SW 1271 (cell line): ENCODE measurements at places on chromosomes 1 and 21.

DNA sequence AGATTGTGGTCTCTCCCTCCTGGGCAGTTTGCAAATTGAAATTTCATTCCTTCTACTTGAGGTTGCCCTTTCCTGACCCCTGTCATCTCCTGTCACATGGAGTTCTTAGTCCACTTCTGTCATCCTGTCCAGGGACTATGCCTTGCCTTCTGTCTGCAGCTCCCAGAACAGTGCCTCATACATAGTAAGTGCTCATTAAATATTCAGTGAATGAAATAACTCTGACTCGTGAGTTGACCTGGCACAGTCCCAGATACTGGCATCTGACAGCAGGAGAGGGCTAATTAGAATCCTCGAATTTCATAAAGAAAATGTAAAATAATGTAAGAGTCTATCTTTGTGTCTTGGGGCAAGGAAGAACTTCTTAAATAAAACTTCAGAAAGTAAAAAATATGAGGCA lies 50.8 kb downstream of the CNIH3 start:
- no peak for DNase-seq

- no peak for DNase-seq
Observed at GRCh38 chr1:200542162-200542561, 78.4 kb downstream of the KIF14 start.

DNA sequence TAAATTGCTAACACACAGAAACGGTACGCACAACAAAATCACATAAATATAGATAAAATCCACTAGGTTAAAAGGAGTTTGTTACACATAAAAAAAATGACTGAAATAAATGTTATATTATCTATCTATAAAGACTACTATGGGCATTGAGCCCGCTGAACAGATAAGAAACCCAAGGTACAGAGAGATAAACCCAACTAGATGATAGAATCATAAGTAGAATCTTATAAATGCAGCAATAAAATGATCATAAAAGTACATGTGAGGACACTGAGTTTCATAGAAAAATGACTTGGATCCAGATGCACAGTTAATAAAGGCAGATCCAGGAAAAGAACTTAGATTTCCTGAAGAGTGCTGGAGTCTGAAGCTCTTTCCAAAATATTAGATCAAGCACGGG lies 128.7 kb downstream of the RGS7 start:
- DNase-seq: no peak

DNA sequence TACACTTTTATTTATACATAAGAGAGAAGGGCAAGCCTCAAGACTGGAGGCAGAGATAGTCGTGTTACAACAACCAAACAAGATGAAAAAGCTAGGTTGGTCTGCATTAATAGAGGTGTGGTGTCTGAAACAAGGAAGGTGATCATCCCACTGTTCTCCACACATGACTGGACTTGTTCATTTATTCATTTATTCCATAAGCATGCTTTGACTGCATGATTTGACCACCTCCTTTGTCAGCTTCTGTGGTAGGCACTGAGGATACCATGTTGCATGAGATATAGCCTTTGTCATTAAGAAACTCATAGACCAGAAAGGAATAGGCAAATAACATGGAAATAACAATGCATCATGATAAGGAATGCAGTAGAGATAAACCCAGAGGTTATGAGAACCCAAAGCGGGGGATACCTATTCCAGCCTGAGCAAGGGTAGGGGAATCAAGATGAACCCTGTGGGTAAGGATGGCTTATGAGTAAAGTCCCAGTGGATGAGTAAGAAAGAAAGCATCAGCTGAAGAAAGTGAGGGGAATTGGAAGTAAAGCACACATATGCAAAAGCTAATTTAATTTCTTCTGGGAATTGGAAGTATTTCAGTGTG lies 173.7 kb upstream of the FGGY start:
- DNase-seq: no peak

GRCh38 chr1:201447903-201448871 lies 20.8 kb downstream of the PHLDA3 start:
- DNase-seq: peak; percentile 4

GRCh38 chr21:45335761-45336534 lies 48.3 kb upstream of the POFUT2 start:
- DNase-seq: no peak

DNA sequence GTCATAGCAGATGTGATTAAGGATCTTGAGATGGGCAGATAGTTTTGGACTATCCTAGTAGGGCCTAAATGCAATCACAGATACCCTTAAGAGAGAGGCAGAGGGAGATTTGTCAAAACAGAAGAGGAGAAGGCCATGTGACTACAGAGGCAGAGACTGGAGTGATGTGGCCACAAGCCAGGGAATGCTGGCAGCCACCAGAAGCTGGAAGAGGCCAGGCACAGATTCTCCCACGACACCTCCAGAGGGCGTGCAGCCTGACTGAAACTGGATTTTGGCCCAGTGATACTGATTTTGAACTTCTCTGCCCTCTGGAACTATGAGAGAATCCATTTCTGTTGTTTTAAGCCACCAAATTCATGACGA lies 52.1 kb upstream of the EPS8L3 start:
- DNase-seq: no peak

DNA sequence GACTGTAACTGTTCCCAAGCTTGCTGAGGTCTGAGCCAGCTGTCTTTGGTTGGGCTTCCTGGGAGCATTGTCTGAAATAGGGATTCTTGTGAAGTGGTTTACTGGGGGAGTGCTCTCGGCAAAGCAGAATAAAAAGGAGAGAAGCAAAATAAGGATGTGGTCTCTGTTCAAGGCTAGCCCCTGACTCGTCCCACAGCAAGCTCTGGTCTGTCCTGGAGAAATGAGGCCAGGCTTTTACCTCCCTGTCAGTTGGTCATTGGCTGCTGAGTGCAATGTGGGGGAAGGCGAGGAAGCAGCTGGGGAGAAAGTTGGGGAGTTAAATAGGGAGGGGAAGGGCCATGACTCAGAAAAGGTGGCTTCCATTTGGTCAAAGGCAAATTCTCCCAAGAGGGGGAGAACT lies 303.9 kb upstream of the DUSP10 start:
- DNase-seq: no peak

DNA sequence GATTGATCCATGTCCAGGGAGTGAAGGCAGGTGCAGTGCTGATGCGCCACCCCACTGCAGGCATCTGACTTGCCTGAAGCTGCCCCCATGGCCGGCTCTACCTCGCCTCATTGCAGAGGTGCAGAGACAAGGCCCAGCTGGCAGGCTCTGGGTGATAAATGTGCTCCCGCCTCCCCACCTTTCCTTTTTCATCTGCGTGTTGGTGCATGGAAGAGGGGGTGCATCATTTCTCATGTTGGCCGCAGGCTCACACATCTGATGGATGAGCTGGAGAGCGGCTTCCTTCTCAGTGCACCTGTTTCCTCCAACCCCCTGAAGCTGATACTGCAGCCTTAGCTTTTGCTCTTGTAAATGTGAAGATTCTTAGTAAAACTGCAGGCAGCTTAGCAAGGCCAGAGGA lies 306.0 kb upstream of the KAZN start:
- DNase-seq: no peak

DNA sequence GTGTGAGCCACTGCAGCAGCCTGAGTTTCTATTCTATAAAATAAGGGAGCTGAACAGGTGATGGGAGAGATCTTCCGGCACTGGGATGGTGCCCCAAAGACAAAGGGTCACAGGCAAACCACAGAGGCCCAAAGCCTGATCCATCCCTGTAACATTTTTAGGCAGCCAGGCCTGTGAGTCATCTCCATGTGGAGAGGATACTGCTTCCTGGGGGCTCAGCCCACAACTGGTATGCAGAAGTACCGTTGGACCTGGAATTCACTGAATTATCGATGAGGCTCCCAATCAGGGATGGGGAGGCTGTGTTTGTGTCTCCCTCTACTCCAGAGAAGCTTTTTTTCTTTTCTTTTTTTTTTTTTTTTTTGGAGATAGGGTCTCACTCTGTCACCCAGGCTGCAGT lies 48.8 kb upstream of the WASF2 start:
- DNase-seq: peak; percentile 42

DNA sequence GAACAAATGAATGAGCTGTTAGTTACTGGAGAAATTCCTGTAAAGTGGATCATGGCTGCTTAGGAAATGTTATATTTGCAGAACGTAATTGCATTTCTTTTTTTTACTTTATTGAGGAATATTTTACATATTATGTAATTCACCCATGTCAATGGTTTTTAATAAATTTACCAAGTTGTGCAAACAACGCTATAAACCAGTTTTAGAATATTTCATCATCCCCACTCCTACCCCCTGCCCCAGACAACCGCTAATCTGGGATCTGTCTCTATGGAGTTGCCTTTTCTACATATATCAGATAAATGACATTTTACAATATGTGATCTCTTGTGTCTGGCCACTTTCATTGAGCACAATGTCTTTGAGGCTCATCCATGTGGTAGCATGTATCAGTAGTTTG lies 4.3 kb upstream of the IFFO2 start:
- no peak for DNase-seq

GRCh38 chr1:19140465-19140864 lies 69.6 kb downstream of the UBR4 start:
- DNase-seq: no peak

GRCh38 chr1:56866656-56867055 lies 12.1 kb downstream of the C8A start:
- DNase-seq: no peak

DNA sequence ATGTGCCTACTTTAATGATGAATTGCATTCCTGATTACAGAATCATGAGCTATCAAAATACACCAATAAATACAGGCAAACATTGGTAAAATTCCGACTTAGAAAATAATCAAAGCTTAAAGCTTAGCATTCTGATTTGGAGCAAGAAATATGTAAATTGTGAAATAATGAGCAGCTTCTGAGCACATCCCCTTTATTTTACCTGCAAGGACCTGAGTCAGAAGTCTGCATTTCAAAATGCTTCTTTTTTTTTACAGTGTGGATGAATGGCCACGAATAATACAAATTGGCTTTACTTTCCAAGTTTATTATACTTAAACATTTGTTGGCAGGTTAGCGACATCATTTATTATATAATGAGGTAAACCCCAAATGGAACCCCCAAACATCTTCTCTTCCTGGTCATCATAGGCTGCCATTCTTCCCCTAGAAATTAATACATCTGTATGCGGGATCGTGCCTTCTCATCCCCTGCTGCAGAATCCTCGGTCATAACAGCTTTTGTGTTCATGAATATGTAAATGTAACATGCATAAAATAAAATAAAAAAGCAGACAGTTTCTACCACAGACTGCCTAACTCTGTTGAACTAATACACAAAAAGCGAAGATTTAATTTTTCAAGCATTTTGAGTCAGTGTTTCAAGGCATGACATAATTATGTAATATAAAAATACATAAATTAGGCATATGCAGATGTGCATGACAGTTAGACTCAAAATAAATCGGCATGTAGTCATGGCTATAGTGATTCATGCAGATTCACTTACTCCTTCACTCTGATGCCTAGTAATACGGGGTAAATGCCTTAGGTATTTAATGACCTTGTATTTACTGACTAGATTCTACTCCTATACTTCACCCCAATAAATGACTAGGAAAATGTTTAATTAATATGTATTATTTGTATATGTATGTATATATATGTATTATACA lies 339.7 kb downstream of the USP25 start:
- DNase-seq: no peak

DNA sequence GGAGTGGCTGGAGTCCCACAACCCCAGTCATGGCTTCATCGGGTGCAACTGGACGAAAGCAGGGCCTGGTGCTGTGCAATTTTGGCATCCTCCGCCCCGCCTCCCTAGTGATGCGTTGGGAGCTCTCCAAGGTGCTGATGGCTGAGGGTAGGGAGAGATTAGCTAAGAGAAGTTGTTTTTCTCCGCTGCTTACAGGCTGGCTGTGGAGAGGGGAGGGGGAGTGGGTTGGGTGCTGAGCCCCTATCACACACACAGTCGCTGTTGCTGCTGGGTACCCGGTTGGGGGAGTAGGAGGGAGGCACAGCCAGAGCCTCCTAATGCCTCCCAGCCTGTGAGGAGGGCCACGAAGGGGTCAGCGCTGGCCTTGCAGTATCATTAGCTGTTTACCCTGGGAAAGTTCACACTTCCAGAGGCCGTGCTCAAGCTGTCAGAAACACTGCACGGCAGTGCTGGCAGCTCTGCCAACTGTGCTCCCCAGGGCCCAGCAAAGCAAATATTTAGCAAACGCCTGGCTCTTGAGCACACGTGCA lies 110.0 kb downstream of the GRIK3 start:
- no peak for DNase-seq

DNA sequence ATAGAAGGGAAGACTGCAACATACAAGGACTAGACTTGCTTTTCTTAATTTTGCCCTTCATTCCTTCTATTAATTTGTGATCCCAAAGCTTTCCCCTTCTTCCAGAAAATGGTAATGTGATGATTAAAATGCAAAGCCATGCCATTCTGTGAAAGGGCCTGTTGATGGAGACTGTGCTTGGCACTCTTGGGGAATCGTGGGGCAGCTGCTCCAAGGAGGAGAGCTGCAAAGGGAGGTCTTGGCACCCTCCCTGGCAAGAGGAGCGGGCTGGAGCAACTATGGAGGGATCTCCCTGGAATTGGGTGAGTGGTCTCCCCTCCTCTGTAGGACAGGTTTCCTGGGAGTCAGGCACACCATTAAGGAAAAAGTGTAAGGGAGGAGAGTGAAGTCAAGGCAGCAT lies 16.6 kb downstream of the CACNA1S start:
- no peak for DNase-seq
